NCI-H460 (cell line): ENCODE measurements at places on chromosomes 1 and 21.
A peak's percentile ranks its signal among the peaks of the same experiment; 100 is the strongest.

DNA sequence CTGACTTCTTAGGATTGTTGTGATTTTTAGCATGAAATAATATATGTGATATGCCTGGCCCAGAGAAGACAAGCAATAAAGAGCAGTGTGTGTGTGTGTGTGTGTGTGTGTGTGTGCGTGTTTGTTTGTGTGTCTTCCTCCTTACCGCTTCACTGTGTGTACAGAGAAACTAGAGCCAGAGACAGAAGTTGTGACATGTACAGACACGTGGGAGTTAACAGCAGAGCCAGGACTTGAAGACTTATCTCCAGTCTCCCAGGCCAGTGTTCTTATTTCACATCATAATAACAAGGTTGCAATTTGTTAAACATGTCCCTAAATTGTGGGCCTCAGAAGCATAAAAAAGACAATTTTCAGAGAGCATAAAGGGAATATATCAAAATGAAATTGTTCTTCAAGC lies 192.0 kb upstream of the JUN start:
- no peak for DNase-seq

GRCh38 chr1:230300322-230301301 lies 125.5 kb downstream of the PGBD5 start:
- no peak for DNase-seq

DNA sequence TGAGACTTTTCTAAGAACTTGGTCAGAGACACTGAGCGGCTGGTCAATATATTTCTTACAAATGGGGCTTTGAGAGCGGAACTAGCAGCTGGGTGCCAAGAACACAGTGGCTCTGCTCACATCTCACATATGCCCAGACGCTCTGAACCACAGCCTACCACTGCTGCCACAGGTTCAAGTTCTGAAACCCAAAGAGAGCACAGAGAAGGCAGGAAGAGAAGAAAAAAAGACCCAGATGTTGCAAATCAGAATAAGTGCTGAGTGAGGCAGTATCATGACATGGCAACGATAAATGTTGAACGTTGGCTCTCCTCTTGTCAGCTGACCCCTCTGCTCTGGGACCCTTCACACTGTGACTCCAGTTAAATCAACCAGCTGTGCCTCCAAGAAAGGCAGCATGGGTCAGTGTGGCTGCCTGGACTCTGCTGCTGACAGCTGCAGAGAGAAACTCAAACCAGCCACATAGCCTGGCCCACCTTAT lies 26.4 kb downstream of the HIVEP3 start:
- no peak for DNase-seq

DNA sequence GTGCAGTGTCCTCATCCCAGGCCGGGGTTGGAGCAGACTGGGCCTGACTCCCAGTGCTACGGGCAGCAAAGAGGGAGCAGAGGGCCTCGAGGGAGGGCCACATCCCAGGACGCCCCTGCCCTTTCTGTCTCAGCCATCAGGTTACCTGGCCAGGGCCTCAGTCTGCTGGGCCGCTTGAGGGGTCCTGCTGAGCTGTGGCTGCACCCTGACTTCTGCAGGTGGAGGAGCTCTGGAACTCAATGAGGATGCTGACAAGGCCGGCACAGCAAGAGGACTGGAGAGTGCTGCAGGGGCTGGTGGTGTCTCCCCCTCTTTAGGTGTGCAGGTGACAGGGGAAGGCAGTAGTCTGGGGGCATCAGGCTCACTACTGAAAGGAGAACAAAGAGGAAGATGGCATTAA lies 3.3 kb downstream of the ZNF692 start:
- DNase-seq = no peak

GRCh38 chr1:106435269-106435668 lies 621.2 kb upstream of the PRMT6 start:
- DNase-seq = no peak

- no peak for DNase-seq
These were observed 852 bp upstream of the RAVER2 start for GRCh38 chr1:64743954-64744491.

- DNase-seq = peak; percentile 56
These were observed 27.7 kb upstream of the SPOCD1 start for GRCh38 chr1:31843506-31843905.

DNA sequence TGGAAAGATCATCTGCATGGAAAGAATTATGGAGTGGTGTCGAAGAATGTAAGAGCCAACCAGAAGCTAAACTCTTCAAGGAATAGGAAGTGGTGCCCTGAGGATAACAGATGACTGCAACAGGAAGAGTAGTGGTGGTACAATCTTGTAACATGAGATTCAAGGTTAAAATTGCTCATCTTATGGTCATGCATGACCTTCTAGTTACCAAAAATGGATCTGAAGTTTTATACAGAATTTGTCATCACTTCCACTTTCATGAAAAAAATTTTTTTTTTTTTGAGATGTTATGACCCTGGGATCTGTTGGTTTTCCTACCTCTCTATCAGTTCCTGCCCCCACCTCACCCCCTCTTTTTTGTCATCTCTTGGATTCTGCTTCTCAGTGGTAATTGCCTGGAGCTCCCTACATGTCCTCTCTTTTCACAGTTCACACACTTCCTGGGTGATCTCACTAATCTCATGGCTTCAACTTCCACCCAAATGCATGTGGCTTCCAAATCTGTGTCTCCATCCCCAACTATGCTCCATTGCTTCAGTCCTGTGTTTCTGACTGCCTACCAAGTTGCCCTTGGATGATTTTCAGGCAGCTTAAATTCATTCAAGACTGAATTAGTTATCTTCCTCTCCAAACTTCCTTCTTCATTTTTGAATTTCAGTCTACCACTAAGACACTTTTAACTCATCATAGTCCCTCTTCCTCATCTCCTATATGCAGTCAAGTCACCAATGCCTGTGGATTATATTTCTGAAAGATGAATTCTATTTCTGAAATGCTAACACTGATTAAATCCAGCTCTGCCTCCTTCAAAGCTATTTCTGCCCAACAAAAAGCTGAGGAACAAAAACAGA lies 48.4 kb downstream of the SLAMF6 start:
- no peak for DNase-seq

GRCh38 chr21:44253832-44254710 lies 7.6 kb downstream of the DNMT3L start:
- no peak for DNase-seq

DNA sequence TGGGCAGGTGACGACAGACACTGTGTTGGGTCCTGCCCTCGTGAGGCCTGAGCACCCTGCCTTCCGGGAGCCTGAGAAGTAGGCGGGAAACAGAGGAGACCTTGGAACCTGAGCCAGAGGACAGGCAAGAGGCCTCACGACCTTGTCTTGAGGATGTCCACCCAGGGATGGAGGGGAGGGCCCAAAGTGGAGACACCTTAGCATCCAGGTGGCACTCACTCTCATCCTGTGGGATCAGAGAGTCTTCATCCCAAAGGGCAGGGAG lies 347.2 kb downstream of the NPHP4 start:
- no peak for DNase-seq

DNA sequence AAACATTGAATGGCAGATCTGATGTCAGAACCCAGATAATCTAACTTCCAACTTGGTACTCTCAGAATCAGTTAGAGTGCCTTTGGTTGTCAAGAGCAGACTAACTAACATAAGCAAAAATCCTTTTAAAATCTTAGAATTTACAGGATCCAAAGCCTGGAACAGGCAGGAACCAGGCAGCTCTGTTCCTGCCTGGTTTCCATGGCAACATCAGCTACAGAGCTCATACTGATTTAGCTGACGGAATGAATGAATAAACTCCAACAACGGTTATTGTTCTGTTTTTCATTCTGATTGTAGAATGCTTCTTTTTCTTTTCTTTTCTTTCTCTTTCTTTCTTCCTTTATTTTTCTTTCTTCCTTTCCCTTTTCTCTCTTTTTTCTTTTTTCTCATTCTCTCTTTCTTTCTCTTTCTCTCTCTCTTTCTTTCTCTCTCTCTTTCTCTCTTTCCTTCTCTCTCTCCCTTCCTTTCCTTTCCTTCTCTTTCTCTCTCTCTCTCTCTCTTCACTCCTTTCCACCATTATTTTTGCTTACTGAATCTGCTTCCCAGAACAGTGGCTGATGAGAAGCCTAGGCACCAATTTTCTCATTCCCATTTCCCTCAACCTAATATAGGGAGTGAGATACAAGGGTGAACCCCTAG lies 121.6 kb downstream of the RGS7 start:
- no peak for DNase-seq

DNA sequence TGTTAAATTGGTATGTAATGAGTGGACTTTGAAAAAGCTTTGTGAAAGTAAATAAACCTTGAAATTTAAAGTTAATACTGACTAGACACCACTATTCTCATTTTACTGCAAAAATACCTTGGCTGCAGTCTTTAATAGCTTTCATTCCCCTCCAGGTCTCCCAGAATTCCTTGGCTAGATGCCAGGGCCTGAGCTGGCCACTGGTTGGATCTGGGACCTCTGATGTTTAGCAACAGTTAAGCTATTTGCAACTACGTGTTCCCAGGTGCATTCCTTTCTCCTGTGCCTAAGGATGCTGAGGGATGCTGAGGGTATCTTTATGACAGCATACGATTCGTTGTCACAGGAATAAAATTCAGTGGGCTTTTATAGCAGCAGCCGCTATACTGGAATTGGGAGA lies 938.7 kb downstream of the TTLL7 start:
- DNase-seq = no peak

GRCh38 chr1:166272851-166273250 lies 106.0 kb upstream of the FAM78B start:
- no peak for DNase-seq

GRCh38 chr1:243431591-243431990 lies 175.8 kb downstream of the SDCCAG8 start:
- no peak for DNase-seq
